ENCODE measurements at places on chromosomes 12 and 14. TPM values are rescaled to one million over a fixed set of nuclear protein-coding genes. Genes with fewer than 3 reads are reported as not detected.

Gene RAD9B
- polyA plus RNA-seq = 0.49 TPM

DNA sequence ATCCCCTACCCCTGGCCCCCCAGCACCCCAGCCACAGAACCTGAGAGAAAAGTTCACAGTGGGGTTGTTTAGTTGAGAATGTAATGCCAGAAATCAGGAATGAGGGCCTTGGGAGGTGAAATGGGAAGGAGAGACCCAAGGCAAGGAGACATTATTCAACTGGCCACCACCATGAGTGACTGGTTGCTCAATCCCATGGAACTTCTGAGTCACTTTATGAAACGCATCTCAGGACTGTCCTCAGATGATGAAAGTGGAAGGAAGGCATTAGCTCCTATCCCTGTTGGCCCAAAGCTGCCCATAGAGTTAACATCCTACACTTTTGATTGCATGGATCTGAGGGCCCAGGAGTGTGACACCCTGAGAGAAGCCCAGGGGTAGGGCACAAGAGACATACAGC is 25.4 kb upstream of the TCL1A start:
- no peak overlapping the region for H3K27ac ChIP-seq
- no peaks in the 10 kb centered on the region for H3K4me1 ChIP-seq

GRCh38 chr14:41280745-41281144 is 325.9 kb upstream of the LRFN5 start:
- H3K4me3 ChIP-seq = no peak overlapping the region
- no peak for DNase-seq
- H3K36me3 ChIP-seq = no peaks in the 10 kb centered on the region
- H3K27me3 ChIP-seq = no peaks in the 10 kb centered on the region

DNA sequence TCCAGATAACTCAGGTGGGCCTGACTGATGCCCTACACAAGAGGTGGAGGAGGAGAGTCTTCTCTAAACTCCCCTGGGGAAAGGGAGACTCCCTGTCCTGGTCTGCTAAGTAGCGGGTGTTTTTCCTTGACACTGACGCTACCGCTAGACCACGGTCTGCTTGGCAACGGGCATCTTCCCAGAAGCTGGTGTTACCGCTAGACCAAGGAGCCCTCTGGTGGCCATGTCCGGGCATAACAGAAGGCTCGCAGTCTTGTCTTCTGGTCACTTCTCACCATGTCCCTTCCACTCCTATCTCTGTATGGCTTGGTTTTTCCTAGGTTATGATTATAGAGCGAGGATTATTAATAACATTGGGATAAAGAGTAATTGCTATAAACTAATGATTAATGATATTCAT is 965.5 kb downstream of the TMEM121 start:
- no peaks in the 10 kb centered on the region for H3K36me3 ChIP-seq
- H3K27ac ChIP-seq = no peak overlapping the region
- no peaks in the 10 kb centered on the region for H3K4me1 ChIP-seq
- no peak for DNase-seq
- no peak overlapping the region for H3K4me3 ChIP-seq

GRCh38 chr14:58793131-58793740 is 155.5 kb downstream of the DACT1 start:
- peak; percentile 30 for DNase-seq
- no peaks in the 10 kb centered on the region for H3K27me3 ChIP-seq
- peaks cover 9% of the 10 kb centered on the region for H3K4me1 ChIP-seq
- no peak overlapping the region for H3K27ac ChIP-seq
- H3K36me3 ChIP-seq = no peaks in the 10 kb centered on the region
- no peak overlapping the region for H3K4me3 ChIP-seq

DNA sequence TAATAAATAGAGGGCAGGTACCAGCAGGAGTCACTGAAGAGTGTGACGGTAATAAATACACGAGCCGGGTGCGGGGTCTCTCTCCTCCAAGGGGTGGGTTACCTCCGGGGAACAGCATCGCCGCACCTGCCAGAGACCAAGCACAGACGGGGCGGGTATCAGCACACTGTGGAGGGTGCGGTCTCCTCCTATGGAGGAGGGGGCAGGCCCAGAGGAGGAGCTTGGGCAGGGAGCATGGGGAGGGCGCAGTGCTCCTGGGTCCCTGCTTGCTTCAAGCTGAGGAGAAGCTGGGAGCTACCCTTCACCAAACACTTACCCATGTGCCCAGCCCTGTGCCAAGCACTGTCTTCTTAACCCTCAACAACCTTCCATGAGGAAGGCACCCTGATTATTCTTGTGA is 12.8 kb downstream of the PGF start:
- no peak overlapping the region for H3K27ac ChIP-seq
- DNase-seq = no peak
- H3K36me3 ChIP-seq = peaks cover 14% of the 10 kb centered on the region
- H3K4me1 ChIP-seq = peaks cover 4% of the 10 kb centered on the region

DNA sequence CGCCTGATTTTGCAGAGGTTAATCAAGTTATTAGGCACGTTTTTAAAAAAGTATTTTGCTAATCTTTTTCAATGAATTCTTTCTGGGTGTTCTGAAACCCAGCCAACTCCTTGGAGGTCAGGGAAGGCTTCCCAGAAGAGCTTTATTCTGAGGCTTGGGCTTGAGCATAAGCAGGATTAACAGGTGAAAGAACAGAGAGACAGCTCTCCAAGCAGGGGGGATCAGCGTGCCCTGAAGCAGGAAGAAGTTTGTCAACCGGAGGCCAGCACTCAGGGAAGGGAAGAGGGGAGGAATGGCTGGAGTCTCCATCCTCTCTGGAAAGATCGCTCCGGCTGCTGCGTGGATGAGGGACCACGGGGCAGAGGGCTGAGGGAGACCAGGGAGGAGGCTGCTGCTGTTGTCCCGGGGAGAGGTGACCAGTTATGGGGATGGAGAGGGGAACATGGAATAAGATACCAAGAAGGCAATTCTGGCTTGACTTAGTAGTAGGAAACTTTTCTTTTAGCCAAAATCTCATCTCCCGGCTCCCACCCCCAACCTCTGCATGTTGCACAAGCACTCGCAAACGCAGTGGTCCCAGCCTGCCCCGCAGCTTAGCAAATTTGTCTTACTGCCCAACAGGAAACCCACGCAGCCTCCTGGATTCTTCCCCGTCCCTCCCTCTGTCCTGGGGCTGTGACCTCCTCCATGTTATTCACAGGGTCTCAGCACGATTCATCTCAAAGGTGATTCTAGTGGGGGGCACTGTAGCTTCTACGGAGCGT is 1.1 kb upstream of the SSH1 start:
- H3K4me1 ChIP-seq = peaks cover 16% of the 10 kb centered on the region
- no peak for DNase-seq
- no peak overlapping the region for H3K27ac ChIP-seq
- H3K27me3 ChIP-seq = peaks cover 11% of the 10 kb centered on the region

GRCh38 chr12:120090206-120090605 is 26.3 kb downstream of the RAB35 start:
- no peak overlapping the region for H3K4me3 ChIP-seq
- peaks cover 9% of the 10 kb centered on the region for H3K36me3 ChIP-seq
- peaks cover 6% of the 10 kb centered on the region for H3K4me1 ChIP-seq
- no peak for DNase-seq
- no peaks in the 10 kb centered on the region for H3K27me3 ChIP-seq

DNA sequence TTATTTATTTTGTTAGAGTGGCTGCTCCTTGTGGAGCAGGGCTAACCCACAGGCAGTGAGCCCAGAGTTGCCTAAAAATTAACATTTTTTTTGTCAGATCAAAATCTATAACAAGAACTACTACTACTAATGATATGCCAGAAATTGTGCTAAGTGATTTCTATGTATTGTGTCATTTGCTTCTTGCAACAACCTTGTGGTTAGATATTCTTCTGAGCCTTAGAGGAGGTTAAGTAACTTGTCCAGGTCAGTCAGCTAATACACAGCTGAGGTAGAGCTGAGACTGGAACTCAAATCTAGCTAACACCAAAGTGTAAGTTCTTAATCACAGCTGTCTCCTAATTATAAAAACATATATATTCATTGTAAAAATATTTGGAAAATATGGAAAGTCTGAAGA is 29.8 kb downstream of the CFL2 start:
- no peaks in the 10 kb centered on the region for H3K36me3 ChIP-seq
- H3K27ac ChIP-seq = no peak overlapping the region
- no peak overlapping the region for H3K4me3 ChIP-seq
- DNase-seq = no peak
- H3K27me3 ChIP-seq = no peaks in the 10 kb centered on the region

DNA sequence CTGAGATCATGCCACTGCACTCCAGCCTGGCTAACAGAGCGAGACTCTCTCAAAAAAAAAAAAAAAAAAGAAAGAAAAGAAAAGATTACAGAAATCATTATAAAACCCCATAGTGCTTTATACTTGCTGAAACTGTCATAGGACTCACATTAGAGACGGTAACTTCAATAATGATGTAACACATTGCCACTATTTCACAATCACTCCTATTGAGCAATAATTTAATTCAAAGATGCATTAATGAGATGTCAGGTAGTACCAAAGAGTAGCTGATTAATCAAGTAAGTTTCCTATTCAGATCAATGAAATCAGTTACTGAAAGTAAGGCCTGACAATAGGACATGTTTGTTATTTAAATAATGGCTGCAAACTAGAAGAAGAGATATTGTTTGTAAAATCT is 751.5 kb upstream of the ALG10B start:
- no peaks in the 10 kb centered on the region for H3K27me3 ChIP-seq
- no peaks in the 10 kb centered on the region for H3K4me1 ChIP-seq

GRCh38 chr12:68031881-68032739 is 42.9 kb downstream of the IFNG-AS1 start:
- no peak overlapping the region for H3K4me3 ChIP-seq
- no peaks in the 10 kb centered on the region for H3K36me3 ChIP-seq
- H3K4me1 ChIP-seq = no peaks in the 10 kb centered on the region
- H3K27me3 ChIP-seq = no peaks in the 10 kb centered on the region
- no peak overlapping the region for H3K27ac ChIP-seq

DNA sequence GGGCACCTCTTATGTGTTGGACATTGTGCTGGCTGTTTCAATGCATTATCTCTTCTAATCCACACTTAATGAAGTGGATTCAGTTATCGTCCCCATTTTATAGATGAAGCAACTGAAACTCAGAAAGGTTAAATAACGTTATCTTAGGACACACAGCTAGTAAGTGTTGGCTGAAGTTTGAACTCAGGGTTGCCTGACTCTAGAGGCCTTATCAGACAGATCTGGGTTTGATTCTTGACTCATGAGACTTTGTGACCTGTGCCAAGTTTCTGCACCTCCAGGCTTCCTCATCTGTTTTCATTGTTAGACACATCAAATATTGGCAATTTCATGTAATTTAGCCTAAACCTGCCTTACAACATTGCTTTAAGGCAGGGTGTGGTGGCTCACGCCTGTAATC is 18.2 kb upstream of the IRF2BPL start:
- H3K4me3 ChIP-seq = no peak overlapping the region
- no peak overlapping the region for H3K27ac ChIP-seq
- H3K4me1 ChIP-seq = peaks cover 31% of the 10 kb centered on the region
- no peaks in the 10 kb centered on the region for H3K36me3 ChIP-seq

Gene KRT77
- 0.42 TPM for polyA plus RNA-seq

GRCh38 chr12:62977883-62978282 is 42.9 kb upstream of the PPM1H start:
- no peaks in the 10 kb centered on the region for H3K4me1 ChIP-seq
- H3K27me3 ChIP-seq = no peaks in the 10 kb centered on the region
- no peaks in the 10 kb centered on the region for H3K36me3 ChIP-seq
- no peak for DNase-seq
- H3K4me3 ChIP-seq = no peak overlapping the region

DNA sequence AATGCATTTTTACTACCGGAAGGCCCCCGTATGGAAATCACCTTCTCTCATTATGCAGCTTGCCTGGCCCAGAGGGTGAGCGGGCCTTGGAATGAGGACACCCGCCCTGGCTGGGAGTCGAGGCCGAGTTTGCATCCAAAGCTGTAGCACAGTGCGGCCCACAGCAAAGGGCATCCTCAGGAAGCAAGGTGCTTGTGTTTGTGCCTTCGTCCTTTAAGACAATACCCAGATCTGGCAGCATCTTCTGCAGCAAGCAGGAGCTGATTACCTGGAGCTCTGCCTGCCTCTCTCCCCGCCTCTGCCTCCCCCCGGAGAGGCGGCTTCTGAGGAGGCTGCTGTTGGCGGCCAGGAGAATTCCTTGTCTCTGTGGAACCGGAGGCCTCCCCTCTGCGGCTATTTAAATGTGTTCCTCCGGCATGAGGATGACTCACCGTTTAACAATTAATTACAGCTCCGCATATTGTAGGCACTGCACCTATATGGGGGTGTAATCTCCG is 145.3 kb downstream of the CACNA1C start:
- no peaks in the 10 kb centered on the region for H3K27me3 ChIP-seq
- peaks cover 3% of the 10 kb centered on the region for H3K4me1 ChIP-seq
- no peaks in the 10 kb centered on the region for H3K36me3 ChIP-seq
- H3K4me3 ChIP-seq = no peak overlapping the region

- H3K4me3 ChIP-seq = no peak overlapping the region
- H3K27me3 ChIP-seq = no peaks in the 10 kb centered on the region
- H3K27ac ChIP-seq = no peak overlapping the region
- no peaks in the 10 kb centered on the region for H3K36me3 ChIP-seq
- H3K4me1 ChIP-seq = peaks cover 6% of the 10 kb centered on the region
- peak; percentile 64 for DNase-seq
These were observed 10.5 kb downstream of the RASSF9 start for GRCh38 chr12:85825746-85826145.

Gene MYF6
- polyA plus RNA-seq = 0.21 TPM

Gene CD4
- polyA plus RNA-seq = 17.4 TPM

Measured in large intestine (tissue), 12 donors.